ENCODE measurements at places on chromosomes 2 and 18.

GRCh38 chr2:19140463-19141208 lies 217.8 kb downstream of the OSR1 start:
- DNase-seq = no peak

- DNase-seq = no peak
These were observed 108.4 kb upstream of the YPEL5 start for GRCh38 chr2:30038419-30038818.

DNA sequence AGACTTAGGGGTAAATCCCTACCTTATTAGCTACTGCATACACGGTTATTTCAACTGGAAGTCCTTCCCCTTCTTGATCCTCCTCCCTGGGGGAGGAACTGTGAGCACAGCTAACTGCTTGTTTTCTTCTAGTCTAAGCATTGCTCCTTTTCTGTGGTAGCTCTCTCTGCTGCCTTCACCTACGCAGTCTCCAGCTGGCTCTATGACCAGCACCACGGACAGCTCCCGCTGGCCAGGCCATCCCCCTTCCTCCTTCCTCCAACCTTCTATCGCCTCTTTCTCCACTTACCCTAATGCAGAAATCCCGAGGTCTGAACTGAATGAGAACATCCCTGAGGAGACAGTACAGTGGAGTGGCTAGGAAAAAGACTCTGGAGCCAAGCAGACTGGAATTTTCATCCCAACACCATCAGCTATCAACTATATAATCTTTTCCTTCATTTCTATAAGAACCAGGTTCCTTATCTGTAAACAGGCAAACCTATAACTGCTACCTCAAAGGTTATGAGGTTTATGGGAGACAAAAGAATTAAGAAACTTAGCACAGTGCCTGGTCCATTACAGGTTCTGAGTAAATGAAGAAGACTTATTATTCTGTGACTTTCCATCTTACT lies 4.7 kb upstream of the CFAP65 start:
- no peak for DNase-seq

DNA sequence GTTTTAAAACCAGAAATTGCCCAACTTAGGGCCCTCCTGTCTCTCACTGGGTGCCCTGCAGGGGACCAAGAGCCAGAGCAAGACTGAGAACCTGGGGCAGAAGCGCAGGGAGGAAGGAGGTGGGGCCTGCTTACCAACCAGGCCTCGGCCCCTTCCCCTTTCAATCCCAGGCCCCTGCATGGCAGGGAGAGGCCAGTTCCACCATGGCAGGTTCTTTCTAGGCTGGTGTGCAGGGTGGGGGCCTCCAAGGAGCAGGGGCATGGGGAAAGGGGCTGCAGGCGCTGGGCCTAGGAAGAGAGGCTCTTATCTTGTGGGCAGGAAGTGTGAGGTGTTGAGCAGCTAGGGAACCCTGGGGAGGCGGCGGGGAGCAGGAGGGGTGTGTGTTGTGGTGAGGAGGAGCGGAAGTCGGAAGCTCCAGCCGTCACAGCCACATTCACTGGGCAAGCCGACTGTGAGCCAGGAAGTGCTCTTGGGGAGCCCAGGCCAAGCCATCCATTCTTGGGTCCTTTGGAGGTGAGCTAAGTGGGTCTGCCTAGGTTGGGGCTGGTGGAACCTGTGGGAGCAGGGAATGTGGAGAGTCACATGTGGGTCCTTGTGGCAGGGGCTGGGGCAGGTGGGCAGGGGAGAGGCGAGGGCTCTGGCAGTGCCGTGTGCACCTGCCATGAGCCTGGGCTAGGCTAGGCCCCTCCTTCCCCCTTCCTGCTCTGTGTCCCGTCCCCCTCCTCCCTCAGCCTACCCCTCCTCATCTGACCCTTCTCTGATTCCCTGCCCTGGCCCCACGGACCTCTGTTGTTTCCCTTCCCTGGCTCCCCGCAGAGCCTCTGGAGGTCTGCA lies at the start of gene PSD4:
TSS of gene PSD4 (plus strand) at position 430 of the 834 bp plus-strand sequence. CDS start 8,486 bp downstream, outside the sequence.
- no peak for DNase-seq

- DNase-seq = no peak
These were observed 98.0 kb downstream of the PTPN4 start for GRCh38 chr2:119857742-119858141.

- DNase-seq = no peak
These were observed 501.8 kb upstream of the RAB12 start for GRCh38 chr18:8107426-8107825.

DNA sequence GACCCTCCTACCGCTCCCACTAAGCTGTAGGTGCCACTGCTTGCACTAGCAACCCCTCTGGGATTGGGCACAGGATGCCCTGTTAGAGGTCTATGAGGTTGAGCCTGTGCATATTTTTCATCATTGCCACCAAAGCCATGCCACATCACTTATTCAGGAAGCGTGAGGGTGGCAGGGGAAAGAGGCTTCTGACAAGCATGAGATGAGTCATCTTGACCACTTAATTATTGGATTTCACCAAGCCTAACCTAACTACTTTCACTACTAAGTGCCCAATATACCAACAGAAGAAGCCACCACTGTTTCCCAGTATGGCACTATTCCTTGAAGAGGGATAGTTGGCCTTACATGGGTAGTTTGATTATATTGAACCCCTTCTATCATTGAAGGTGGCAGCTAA lies 181.3 kb upstream of the EPHA4 start:
- DNase-seq = no peak

- DNase-seq = no peak
These were observed 32.1 kb downstream of the CLASP1 start for GRCh38 chr2:121617042-121617599.

DNA sequence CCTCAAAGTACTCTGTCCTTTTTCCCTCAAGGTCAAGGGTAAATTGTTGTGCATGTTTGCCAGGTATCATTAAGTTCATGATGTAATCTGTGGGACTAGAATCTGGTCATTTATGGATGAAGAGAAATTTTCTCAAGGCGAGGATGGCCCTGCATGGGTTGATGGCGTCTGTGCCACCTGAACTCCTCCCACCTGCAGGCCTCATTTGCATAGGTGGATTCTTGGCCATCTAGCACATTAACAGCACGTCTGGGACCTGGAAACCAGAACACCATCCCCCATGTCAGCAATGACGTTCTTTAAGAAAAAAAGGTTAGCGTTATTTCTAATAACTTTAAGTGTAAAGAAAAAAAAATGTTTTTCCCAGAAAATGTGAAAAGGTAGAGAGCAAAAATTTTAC lies 145.8 kb downstream of the ESCO1 start:
- DNase-seq = no peak

- DNase-seq = no peak
These were observed 571.9 kb upstream of the CRIM1 start for GRCh38 chr2:35783723-35784122.

- no peak for DNase-seq
These were observed 98.0 kb downstream of the ANKRD44 start for GRCh38 chr2:197212344-197213262.

GRCh38 chr18:32209685-32210445 lies 20.0 kb downstream of the MEP1B start:
- DNase-seq = no peak

DNA sequence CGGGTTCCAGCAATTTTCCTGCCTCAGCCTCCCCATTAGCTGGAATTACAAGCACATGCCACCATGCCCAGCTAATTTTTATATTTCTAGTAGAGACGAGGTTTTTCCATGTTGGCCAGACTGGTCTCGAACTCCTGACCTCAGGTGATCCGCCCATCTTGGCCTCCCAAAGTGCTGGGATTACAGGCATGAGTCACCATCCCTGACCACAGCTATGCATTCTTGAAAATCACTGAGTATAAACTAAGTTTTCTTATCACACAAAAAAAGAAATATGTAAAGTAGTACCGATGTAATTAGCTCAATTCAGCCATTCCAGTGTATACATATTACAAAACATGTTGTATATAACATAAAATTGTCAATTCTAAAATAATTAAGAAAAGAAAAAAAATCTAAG lies 232.7 kb downstream of the MBD2 start:
- no peak for DNase-seq

- DNase-seq = no peak
These were observed 109.1 kb downstream of the HAUS1 start for GRCh38 chr18:46213295-46213694.

DNA sequence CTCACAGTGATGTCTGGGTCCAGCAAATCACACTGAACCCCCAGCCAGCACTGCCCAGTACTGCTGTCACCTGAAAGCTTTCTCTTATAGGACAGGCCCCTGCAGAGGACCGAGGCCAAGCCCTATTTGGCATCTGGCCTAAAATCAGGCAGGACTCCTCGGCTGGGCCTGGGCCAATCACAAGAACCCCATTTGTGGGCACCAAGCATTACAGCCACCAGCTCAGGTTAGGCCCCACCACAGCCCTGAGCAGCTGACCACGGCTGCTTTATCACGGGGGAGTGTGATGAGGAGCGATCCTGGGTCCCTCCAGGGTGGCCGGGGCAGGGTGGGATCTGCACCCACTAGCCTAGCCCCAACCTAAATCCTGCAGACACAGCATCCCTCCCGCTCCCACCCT lies 8.2 kb downstream of the BIN1 start:
- DNase-seq = no peak

DNA sequence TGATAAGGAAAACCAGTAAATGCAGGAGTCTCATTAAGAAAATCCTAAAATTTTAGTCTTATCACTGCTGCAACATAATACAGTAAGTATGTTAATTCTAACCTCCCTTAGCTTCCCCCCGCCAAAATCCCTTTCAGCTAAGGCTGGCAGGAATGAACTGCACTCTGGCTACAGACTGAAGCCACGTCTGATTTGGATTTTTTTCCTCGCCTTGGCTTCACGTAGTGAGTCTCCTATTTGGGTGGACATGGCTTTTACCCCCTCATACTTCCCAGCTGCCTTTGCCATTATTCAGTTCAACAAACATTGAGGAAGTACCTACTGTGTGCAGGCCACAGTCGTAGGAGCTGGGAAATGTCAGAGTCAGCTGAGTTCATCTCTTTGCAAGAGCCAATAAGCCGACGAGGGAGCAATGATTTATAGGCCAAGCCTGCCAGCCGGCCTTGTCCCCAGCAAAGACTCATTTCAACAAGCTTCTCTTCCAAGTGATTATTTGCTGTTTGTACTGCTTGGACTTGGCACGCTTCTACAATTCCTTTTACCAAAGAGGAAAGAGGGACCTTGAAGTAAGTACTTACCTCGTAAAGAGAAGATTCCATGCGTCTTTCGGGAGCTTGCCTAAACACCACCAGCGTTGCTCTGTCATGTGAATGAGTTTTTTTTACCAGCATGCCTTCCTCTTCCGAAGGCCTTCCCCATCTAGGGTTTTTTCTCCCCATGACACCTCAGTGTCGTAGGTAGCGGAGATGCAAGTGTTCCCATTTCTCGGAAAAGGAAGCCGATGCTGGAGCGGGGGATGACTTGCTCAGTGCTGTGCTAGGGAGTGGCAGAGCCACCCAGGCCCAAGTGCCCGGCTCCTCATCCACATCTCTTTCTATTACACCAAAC lies 138.6 kb downstream of the KLHL29 start:
- DNase-seq = no peak

GRCh38 chr2:23042216-23042906 lies 342.6 kb upstream of the KLHL29 start:
- no peak for DNase-seq

DNA sequence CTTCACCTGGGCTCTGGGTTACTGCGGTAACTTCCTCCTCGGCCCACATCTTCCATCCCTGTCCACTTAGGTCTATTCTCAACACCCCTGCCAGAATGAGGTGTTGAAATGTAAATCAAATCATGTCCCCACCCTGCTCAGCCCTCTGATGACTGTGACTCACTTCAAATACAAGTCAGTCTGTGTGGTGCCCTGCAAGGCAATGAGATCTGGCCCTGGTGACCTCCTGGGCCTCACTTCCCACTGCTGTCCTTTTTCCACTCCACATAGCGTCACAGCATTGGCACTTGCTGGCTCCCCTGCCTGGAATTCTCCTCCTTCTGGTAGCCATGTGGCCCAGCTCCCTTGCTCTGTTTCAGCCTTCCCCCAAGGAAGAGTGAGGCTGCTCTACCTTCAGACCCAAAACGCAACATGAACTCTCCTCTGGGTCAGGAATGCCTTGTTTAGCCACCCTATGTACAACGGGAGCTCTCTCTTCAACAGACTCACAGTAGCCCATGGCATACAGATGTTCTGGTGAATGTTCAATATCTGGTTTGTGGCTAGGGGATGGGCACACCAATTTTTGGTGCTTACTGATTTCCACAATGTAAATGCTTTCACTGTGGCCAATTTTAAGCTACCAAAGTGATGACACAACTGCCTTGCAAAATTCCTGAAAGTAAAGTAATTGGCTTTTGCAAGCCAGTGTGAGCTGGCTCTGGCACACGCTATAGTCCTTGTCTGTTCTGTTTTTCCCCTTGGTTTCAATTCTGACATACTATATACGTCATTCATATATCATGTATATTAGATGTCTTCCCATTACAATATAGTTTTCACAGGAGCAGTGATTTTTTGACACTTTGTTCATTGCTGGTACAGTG lies 550.3 kb upstream of the HS6ST1 start:
- DNase-seq = no peak

DNA sequence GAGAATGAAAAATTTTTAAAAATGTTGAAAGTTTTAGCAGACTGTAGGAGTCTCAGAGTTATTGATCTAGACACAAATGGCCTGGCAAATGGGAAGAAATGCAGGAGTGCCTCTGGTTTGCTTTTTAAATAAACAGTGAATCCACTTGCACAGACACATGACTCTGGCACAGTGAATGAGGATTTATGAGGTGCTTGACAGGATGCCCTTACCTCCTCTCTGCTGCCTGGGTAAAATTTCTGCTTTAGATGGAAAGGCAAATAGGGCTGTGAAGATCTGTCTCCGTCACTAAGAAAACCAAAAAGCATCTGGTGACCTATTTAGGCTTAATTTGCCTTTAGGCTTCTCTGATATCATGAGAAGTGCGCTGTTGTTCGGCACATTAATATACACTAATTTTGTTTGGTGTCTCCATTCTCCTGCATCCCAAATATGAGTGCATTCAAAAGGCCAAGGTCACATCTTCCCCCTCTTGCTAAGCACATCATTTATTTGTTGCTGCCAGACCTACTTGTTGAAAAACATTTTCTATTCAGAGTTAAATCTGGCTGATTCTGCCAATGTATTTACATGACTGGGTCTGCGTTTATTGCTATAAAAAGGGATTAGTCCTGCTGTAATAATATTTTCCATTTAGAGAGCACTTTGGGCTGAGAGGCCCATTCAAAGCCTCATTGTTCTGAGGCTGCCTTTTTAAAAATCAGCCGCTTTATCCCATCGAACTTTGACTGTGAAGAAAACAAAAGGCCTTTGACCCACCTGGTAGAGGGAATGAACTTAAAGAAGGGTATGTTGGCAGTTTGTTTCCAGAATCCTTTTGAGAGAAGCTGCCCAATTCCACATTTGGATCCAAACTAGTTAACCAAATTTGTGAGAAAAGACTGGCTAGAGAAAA lies 94.9 kb downstream of the RNF152 start:
- DNase-seq = peak; percentile 64

DNA sequence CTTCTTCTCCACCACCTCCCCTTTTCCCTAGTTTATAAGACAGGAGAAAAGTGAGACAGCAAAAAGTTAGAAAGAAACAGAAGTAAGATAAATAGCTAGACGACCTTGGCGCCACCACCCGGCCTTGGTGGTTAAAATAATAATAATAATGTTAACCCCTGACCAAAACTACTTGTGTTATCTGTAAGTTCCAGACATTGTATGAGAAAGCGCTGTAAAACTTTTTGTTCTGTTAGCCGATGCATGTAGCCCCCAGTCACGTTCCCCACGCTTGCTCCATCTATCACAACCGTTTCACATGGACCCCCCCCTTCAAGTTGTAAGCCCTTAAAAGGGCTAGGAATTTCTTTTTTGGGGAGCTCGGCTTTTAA lies 1.5 kb upstream of the BUB1 start:
- DNase-seq = no peak

- DNase-seq = no peak
These were observed 772.2 kb downstream of the TRIB2 start for GRCh38 chr2:13488965-13489364.

- DNase-seq = no peak
These were observed 97.2 kb downstream of the NCOA1 start for GRCh38 chr2:24588294-24588693.

- DNase-seq = no peak
These were observed 38.5 kb downstream of the REV1 start for GRCh38 chr2:99451280-99451679.
